ENCODE measurements at places on chromosomes 3 and 15. TPM values are rescaled to one million over a fixed set of nuclear protein-coding genes. Genes with fewer than 3 reads are reported as not detected.

LMAN1L gene
- not detected for total RNA-seq

RTP3 gene
- total RNA-seq, result not detected

CLDN16 gene
- not detected for total RNA-seq

SLC12A1 gene
- not detected for total RNA-seq

PP2D1 gene
- total RNA-seq, result not detected

GRAMD2A gene
- not detected for total RNA-seq
